ENCODE measurements at places on chromosomes 13 and 19. TPM values are rescaled to one million over a fixed set of nuclear protein-coding genes. Genes with fewer than 3 reads are reported as not detected.

DNA sequence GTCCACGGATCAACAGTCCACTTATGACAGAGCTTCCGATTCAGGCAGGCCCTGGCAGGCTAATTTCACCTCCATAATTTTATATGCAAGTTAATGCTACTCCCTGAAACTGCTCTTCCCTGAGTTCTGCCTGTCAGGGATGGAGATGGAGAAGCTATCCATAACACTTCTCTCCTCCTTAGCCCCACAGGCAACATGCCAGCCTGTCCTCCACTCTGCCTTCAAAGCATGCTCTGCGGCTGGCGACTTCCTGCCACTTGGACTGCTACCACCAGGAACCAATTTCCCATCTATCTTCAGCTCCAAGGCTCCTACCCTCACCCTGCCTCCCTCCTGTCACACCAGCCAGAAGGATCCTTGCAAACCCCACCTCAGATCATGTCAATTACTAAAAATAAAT lies 35.4 kb downstream of the GSX1 start:
- no peak overlapping the region for H3K4me3 ChIP-seq
- no peak for DNase-seq
- H3K4me1 ChIP-seq = no peaks in the 10 kb centered on the region

DNA sequence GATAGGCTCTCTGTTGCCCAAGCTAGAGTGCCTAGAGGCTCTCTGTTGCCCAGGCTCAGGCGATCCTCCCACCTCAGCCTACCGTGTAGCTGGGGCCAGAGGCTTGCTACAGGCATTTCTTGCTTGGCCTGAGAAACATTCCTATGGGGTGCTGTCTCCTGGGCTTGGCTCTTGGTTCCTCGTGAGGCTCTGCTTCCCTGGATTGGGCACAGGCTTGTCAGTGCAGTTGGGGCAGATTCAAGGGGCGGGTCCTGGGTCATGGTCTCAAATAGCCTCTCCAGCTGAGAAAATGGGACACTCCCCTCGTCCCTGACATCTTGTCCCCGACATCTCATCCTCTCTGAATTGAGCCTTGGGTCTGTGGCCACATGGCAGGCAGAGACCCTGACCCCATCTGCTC lies 4.9 kb downstream of the TSSK6 start:
- no peak for DNase-seq
- no peak overlapping the region for H3K4me3 ChIP-seq
- H3K27me3 ChIP-seq = no peaks in the 10 kb centered on the region
- H3K36me3 ChIP-seq = peaks cover 10% of the 10 kb centered on the region

DNA sequence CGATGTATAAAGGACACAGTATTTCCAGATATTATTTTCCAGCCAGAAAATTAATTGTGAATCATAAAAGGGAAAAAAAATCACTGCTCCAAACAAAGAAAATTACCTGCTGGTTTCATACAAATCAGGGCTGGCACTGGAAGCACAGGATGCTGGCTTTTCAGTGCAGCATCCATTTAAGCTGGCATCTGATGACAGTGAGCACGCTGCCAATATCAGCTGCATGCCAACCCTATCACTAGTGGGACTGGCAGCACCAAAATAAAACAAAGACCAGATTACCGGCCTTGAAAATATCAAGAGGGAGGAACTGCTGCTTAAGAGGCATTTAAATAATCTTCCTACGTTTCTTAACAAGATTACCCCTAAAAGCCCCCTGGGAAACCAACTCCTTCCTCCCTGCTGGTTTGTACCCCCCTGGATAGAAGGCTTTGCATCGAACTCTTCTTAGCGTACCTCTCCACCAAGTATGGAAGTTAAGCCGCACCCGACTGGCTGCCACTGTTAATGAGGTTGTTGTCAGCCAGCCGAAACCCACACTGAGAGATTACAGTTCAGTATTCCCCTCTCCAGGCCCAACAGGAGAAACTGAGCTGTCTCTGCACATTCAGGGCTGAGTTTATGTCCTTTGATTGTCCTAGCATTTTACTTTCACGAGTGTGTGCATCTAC lies 257.8 kb downstream of the EFNB2 start:
- H3K4me1 ChIP-seq = peaks cover 24% of the 10 kb centered on the region
- H3K27ac ChIP-seq = no peak overlapping the region
- no peak overlapping the region for H3K4me3 ChIP-seq
- no peaks in the 10 kb centered on the region for H3K36me3 ChIP-seq
- no peak for DNase-seq

DNA sequence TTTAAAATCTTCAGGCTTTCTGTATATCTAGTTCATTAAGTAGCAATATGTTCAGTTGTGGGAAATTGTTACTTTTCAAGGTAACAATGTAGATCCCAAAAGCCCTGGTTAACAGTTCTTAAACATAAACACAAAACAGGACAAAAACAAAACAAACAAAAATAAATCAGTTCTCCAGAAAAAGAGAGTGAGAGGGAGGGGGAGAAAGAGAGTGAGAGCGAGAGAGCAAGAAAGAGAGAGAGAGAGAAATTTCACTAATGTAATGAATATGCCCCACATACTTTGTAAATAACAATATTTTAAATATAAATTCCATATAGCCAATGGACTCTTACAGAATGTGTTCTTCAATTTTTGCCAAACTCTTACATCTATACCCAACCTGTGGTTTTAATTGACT lies 275.5 kb downstream of the GPC6 start:
- no peak overlapping the region for H3K27ac ChIP-seq
- peaks cover 56% of the 10 kb centered on the region for H3K4me1 ChIP-seq
- no peaks in the 10 kb centered on the region for H3K27me3 ChIP-seq
- no peak overlapping the region for H3K4me3 ChIP-seq
- H3K36me3 ChIP-seq = peaks cover 2% of the 10 kb centered on the region

KIR2DL3 gene
- not detected for total RNA-seq

MEF2B gene
- total RNA-seq = 1.4 TPM
